ENCODE measurements at places on chromosomes 2 and 18. TPM values are rescaled to one million over a fixed set of nuclear protein-coding genes. Genes with fewer than 3 reads are reported as not detected.

- peak; percentile 58 for DNase-seq
These were observed 1.1 kb downstream of the TLK1 start for GRCh38 chr2:171159372-171160118.

Gene SLC4A3
- not detected for total RNA-seq

Gene DES
- not detected for total RNA-seq

- DNase-seq: no peak
These were observed 92.2 kb downstream of the SMC6 start for GRCh38 chr2:17661460-17661859.

- no peak for DNase-seq
These were observed 188.8 kb downstream of the TSN start for GRCh38 chr2:121944072-121944831.

Gene ZCCHC2
- 33.8 TPM for total RNA-seq

Gene ACADL
- not detected for total RNA-seq

GRCh38 chr18:60145776-60146175, 226.8 kb downstream of the MC4R start:
- no peak for DNase-seq

- DNase-seq: no peak
These were observed 128.5 kb upstream of the SP5 start for GRCh38 chr2:170586571-170587095.

GRCh38 chr2:215868846-215869543, 144.4 kb downstream of the MREG start:
- no peak for DNase-seq

DNA sequence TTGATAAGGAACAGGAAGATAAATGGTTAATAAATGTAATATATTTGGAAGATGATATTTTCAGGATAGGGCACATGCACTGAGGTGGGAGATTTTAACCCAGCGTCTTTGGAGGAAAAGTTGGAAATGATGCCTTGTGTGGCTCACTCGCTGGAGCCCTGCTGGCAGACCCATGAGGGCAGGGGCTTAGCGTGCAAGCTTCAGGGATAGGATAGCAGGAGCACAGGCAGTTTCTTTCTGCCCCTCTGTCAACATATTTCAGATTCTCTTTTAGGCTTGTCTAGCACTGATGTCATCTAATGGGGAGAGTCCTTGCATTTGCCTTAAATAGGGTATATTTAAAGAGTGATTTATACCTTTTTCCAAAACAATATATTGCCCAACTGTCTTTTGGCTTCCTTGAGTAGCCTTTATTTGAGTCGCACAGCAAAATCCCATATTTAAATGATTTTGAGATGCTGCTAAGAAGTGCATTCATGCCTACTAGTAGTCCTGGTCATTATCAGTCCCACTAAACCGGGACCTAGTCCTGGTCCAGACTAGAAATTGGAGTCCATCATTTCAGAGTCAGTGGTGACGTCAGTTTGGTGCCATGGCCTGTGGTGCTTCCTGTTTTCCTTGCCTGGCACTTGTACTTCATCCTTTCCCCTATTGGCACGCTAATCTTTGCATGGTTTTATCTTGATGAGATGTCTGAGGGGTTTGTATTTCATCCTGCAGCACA, 45.8 kb downstream of the SH3RF3 start:
- DNase-seq: no peak

GRCh38 chr18:47260924-47261701, 9.7 kb upstream of the SKOR2 start:
- DNase-seq: no peak

Gene TMEM178A
- 0.30 TPM for total RNA-seq

All from activated naive CD4-positive, alpha-beta T cell treated with anti-CD3 and anti-CD28 coated beads, Interleukin-2, amount 50 U/mL, for 72 hours (primary cell).